Stimulated activated CD8-positive, alpha-beta memory T cell treated with anti-CD3 and anti-CD28 coated beads, Interleukin-12 subunit alpha, Interleukin-12 subunit beta, amount 100 ng/mL, for 1 hour (primary cell): ENCODE measurements at places on chromosomes 13 and 19.

DNA sequence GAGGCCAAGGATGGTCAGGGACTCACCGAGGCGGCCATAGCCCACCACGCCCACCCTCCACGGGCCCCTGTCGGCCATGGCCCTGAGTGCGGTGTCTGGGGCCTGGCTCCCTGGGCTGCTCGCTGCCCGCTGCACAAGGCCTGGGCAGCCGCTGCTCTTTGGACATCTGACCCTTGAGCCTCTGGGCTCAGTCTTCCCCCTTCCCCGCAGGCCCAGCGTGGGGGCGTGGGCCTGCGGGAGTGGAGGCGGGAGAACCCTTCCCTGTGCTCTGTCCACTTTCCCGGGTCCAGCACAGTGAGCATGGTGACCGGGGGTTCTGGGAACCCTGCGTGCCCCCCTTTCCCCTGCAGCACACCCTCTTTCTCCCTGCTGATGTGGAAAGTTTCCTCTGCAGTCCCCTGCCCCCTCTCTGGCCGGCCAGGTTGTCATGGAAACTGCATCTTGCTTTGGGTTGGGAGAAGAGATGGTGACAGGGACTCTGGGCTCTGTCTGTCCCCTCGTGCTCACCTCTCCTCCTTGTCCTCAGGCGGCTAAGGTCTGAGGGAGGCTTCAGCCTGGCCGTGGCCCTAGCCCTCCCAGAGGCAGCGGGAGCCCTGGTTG, at the start of gene ASPDH:
ASPDH (minus strand) TSS at position 168 of the 600 bp plus-strand sequence; CDS start at position 78, 90 bp downstream.
- DNase-seq: no peak

DNA sequence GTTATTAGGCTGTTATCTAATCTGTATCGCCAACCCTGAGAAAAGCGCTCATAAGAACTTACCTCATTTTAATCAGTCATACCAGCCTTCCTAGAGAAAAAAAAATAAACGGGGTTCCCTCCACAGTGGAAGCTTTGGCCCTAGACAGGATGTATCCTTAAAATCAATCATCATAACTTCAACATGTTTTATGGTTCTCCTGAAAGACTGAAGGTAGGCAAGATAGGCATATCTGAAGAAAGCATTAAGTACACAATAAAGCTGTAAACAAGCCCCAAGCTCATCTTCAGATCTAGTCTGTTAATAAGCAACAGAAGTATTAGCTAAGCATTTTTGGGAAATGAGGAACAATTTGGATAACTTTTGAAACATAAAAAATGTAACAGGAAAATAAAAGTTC, 18.7 kb upstream of the SERP2 start:
- DNase-seq: no peak

GRCh38 chr13:39809466-39809865, 154.0 kb downstream of the COG6 start:
- DNase-seq: no peak

- DNase-seq: no peak
Observed at GRCh38 chr13:101751488-101751887, 299.0 kb downstream of the ITGBL1 start.

DNA sequence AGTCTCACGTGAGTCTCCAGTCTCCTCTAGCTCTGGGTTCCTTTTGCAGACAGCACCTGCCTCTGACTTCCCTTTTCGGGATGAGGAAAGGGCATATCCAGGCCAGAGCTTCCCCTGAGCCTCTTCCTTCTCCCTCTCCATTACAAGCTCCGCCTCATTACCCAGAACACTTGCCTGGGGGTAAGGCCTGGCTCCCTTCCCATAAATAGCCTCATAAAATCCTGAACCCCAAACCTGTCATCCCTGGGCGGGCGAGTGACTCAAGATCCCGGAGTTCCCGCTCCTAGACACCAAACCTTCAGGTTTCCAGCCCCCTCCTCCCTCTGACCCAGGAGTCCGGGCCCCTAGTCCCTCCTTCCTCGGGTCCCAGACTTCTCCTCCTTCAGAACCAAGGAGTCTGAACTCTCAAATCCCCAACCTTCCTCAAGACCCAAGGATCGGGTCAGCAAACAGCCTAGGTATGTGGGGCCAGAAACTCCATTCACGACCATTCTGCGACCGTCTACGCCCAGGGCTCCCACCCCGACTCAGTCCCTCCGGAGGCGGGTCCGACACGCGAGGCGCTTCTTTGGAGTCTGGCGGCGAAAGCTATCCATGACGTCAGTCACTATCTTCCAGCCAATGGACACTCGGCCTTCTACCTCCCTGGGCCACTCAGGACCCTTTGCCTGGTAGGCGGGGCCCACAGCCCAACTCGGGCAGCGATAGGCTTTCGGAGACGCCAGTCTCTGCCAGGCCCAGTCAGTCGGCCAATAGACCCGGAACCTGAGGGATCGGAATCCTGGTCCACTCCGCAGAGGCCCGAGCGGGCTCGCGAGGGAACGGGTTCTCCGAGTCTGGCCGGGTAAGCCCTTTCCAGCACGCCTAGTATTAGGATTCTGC, 6.5 kb upstream of the CNFN start:
- peak; percentile 85 for DNase-seq

- DNase-seq: no peak
Observed at GRCh38 chr19:2782329-2782935, 641 bp downstream of the SGTA start.

- DNase-seq: no peak
Observed at GRCh38 chr13:41017159-41017558, 2.0 kb downstream of the ELF1 start.
